ENCODE measurements at places on chromosomes 12 and 14.

GRCh38 chr14:101446387-101446969, 114.8 kb upstream of the DIO3 start:
- DNase-seq, result no peak

DNA sequence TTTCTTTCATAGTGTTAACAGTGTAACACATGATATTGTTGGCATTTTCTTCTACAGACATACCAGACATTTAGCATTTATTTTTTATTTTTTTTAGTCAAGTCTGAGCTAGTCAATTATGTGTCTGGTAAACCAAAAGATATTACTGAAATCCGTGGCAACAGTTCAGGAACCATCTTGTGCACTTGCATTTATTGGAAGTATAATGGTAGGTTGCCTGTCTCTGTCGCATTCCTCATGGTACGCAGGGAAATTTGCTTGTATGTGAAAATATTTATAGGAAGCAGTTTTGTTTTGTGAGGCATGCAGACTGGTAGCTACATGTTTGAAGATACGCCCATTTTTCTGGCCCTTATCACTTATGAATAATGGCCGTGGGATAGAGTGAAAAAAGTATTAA, 186.1 kb upstream of the SLC38A2 start:
- DNase-seq, result no peak

DNA sequence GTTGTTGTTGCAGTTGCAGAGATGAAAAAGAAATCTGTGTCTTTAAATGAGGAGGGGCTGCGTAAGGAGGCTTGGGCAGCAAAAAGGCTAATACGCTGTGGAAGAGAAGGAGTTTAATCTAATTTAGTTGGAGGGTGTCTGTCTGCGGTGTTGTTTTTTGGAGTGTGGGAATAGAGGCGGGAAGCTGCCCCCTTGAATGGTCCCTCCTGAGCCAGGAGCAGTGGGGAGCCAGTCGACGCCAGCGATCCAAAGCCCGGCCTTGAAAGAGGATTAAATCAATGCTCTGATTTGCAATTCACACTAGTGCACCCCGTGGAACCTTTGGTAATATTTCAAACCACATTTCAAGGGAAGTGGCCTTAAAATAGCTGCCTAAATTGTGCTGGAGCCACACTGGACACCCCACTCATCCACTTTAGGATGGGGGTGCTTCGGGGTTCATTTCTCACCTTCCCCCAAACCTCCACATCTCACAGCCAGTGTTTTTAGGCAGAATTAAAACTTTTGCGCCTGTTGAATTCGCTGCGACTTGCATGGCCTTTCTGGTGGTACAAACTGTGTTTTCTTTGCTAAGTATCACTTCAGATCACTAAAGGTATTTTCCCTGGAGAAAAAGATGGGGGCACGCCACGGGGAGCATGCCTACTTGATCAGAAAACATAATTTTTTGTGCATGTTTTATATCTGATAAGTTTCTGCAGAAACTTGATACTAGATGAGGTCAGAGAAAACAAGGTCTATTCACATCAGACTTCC, 4.1 kb upstream of the FZD10 start:
- DNase-seq, result no peak

DNA sequence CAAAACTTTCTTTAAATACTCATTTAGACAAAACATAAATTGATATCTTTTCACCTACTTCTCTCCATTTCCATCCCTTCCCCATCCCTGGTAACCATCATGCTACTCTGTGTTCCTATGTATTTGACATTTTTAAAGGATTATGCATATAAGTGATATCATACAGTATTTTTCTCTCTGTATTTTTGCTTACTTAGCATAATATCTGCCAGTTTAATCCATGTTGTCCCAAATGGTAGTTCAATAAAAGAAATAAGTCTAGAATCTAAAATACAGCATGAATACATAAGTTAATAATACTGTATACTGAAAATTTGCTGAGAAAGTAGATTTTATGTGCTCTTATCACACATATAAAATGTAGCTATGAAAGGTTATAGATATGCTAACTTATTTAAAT, 190.3 kb upstream of the NAV3 start:
- no peak for DNase-seq

DNA sequence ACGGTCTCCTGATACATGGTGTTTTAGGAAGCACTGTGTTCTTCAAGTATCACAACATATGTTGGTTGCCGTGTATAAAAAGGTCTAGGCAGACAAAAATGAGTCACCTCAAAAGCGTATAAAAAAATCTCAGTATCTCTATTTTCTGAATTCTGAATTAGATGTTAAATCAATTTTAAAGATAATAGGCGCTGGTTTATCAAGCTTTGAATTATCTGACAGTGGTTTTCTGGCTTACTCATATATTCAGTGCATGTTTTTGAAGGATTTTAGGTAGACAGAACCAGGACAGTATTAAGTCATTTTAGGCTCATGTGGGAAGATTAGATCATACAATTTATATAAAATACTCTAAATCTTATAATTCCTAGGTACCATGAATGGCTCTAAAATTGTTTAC, 110.8 kb downstream of the TMTC2 start:
- DNase-seq, result no peak

Measured in NCI-H1105 (cell line).